Activated naive CD8-positive, alpha-beta T cell treated with anti-CD3 and anti-CD28 coated beads for 36 hours (primary cell): ENCODE measurements at places on chromosomes 4 and X. TPM values are rescaled to one million over a fixed set of nuclear protein-coding genes. Genes with fewer than 3 reads are reported as not detected.

The HTATSF1 gene
- total RNA-seq: 40.4 TPM

DNA sequence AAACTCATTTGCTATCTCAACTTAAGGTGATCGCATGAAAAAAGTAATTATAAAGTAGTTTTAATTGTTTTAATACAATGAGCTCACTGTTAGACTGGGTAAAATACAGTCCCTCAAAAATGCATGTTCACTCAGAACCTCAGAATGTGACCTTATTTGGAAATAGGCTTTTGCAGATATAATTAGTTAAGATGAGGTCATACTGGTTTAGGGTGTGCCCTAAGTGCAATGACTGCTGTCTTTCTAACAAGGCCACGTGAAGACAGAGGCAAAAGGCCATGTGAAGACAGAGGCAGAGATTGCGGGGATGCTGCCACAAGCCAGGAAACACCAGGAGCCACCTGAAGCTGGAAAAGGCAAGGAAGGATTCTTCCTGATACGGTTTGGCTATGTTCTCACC lies 262.1 kb downstream of the NKX6-1 start:
- DNase-seq: no peak
- no peaks in the 10 kb centered on the region for H3K27me3 ChIP-seq
- H3K4me3 ChIP-seq: no peak overlapping the region
- H3K27ac ChIP-seq: no peak overlapping the region
- H3K4me1 ChIP-seq: no peaks in the 10 kb centered on the region

The PAGE2B gene
- 0.52 TPM for total RNA-seq

DNA sequence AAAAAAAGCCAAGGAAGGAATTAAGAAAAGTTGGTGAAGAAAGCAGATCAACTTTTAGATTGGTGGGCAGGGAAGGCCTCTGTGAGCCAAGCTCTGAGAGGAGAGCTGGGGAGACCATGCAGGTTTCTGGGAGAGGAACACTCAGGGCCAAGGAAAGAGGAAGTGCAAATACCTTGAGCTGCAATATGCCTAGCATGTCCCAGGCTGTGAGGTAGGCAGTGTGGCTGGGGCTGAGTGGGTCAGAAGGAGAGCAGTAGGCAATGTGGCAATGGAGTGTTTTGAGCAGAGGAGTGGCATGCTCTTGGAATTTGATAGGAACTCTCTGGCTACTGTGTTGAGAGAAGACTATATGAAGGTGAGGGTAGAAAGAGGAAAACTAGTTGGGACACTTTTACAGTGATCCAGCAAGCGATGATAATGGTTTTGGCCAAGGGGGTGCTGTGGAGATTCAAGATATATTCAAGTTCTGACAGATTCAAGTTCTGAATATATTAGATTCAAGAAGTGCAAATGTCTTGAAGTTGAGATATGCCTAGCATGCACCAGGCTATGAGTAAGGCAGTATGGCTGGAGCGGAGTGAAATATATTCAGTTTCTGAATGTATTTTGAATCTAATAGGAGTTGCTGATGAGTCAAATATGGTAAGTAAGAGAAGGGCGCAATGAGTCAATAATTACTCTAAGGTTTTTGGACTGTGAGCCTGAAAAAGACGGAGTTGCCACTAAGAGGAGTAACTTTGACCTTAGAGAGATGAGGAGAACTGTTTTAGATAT lies 172.5 kb downstream of the CAMK2D start:
- no peak overlapping the region for H3K4me3 ChIP-seq
- no peaks in the 10 kb centered on the region for H3K27me3 ChIP-seq
- H3K27ac ChIP-seq: no peak overlapping the region
- H3K4me1 ChIP-seq: peaks cover 19% of the 10 kb centered on the region

DNA sequence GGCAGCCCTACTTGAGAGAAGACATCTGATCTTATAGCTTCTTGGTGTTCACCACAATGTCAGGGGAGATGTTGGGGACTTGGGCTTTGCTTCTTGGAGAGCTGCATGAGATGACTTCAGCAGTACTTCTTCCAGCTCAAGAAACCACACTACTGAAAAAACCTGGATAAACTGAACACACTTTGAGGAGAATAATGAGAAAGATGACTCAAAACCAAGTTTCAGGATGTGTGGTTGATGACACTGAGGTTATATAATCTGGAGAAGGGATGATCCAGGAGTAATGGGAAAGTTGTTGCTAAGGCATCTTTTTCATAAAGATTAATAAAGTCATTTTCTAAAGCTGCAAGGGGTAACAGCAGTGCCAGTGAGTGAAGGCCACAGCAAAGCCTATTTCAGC lies 58.4 kb upstream of the PNPLA4 start:
- H3K27ac ChIP-seq: no peak overlapping the region
- no peaks in the 10 kb centered on the region for H3K4me1 ChIP-seq
- no peak for DNase-seq
- H3K4me3 ChIP-seq: no peak overlapping the region
- no peaks in the 10 kb centered on the region for H3K36me3 ChIP-seq
- no peaks in the 10 kb centered on the region for H3K27me3 ChIP-seq

The BCAP31 gene
- 109 TPM for total RNA-seq

DNA sequence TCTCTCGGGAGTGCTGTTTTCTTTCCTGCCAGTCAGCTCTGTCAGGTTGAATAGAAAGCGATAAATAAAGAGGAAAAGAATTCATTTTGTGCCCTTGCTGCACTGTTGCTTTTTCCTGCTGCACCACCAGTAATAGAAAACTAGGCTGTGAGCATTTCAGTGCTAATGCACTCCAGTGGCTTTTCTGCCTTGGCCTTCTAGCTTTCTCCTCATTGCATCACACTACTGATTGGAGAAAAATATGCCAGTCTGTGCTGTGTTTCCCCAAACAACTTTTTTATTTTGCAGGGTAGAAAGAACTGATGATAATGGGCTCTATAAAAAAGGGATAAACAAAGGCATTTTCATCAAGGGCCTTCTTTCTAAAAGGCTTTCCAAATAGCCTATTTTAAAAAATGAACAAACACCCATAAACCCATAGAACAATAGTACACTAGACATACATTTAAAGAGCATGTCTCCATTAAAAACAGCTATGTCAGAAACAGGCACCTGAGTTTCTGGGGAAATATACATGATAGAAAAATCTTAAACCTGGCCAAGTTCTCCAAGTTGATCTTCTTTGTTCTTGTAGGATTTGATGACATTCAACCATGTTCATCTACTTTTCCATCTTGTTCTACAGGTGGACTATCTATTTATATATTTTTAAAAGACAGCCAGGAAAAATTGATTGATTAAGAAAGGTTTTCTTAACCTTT lies 86.3 kb downstream of the GPRIN3 start:
- H3K4me1 ChIP-seq: peaks cover 10% of the 10 kb centered on the region
- no peak overlapping the region for H3K4me3 ChIP-seq
- peaks cover 6% of the 10 kb centered on the region for H3K27me3 ChIP-seq
- DNase-seq: no peak

The CCKAR gene
- total RNA-seq: not detected

GRCh38 chrX:10142041-10142599 lies 14.7 kb upstream of the CLCN4 start:
- peak overlapping the region; percentile 16 for H3K27ac ChIP-seq
- no peaks in the 10 kb centered on the region for H3K27me3 ChIP-seq
- DNase-seq: no peak
- no peaks in the 10 kb centered on the region for H3K4me1 ChIP-seq
- H3K4me3 ChIP-seq: no peak overlapping the region
- H3K36me3 ChIP-seq: peaks cover 5% of the 10 kb centered on the region

The MOSPD2 gene
- 9.1 TPM for total RNA-seq

GRCh38 chr4:7830747-7831146 lies 108.9 kb downstream of the AFAP1 start:
- no peak overlapping the region for H3K4me3 ChIP-seq
- no peak for DNase-seq
- no peaks in the 10 kb centered on the region for H3K27me3 ChIP-seq
- peaks cover 52% of the 10 kb centered on the region for H3K36me3 ChIP-seq
- no peak overlapping the region for H3K27ac ChIP-seq

The XAGE1A gene
- not detected for total RNA-seq

GRCh38 chr4:39626261-39626660 lies 12.4 kb downstream of the SMIM14 start:
- H3K36me3 ChIP-seq: no peaks in the 10 kb centered on the region
- peaks cover 4% of the 10 kb centered on the region for H3K4me1 ChIP-seq
- no peak overlapping the region for H3K27ac ChIP-seq
- DNase-seq: no peak
- H3K4me3 ChIP-seq: no peak overlapping the region
